Right ventricle myocardium inferior (tissue), 1 donor: ENCODE measurements at places on chromosomes 16 and 17. TPM values are rescaled to one million over a fixed set of nuclear protein-coding genes. Genes with fewer than 3 reads are reported as not detected.

DNA sequence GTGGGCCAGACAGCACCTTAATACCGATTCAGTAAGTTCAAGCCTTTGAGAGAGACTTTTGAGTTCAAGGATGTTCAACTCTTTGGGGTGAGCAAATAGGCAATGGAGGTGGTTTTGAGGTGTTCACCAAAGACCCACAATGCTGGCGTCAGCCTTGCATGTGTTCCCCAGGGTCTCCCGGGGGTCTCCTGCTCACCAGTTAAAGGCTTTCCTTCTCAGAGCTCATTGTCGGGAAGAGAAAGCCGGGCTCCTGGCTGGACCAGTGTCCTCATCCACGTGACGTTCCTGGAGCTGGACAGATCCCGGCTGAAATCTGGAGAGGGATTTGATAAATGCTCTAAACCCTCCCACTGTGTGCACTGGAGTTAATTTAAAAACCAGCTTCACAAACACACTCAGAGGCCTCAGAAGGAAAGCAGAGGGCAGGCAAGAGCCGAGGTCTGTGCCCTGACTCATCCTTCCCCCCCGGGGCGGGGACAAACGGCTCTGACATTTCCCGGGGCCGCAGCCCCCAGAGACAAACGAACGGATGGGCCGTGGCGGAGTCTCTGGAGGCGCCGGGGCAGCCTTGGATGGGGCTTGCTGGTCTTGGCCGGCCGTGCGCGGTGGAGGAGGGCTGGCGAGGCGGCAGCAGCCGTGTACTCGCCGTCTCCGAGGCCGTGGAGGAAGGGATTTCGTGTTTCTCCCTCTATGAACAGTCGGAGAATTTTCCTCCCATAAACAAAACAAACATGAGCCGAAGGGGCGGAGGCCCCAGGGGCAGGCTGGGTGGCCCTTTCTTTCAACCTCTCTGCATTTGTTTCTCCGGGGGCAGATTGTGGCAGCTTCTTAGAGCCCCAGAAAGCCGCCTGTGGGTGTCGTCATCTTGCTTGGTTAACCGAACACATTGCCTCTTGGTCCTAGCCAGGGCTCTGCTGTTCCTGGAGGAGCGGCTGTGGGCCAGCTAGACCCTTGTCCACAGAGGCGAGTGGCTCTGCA lies 94.2 kb downstream of the NTN1 start:
- peak; percentile 84 for DNase-seq

GRCh38 chr17:78957128-78957527 lies 22.6 kb downstream of the LGALS3BP start:
- no peak for DNase-seq

GRCh38 chr17:55273579-55274354 lies 9.0 kb downstream of the HLF start:
- peak; percentile 85 for DNase-seq

GRCh38 chr17:206941-207560 lies 25.6 kb upstream of the DOC2B start:
- DNase-seq, result no peak

GRCh38 chr16:30896261-30896888 lies at the start of gene CTF1:
Gene CTF1 (plus strand): TSS chr16:30896614. CDS start chr16:30896644, 30 bp downstream.
- peak; percentile 85 for DNase-seq

Gene ESRP2
- 0.41 TPM for total RNA-seq

Gene CPNE7
- total RNA-seq, result not detected

Gene SULT1A1
- 14.8 TPM for total RNA-seq
